Liver (tissue), 10 donors: ENCODE measurements at places on chromosomes 7 and 10. TPM values are rescaled to one million over a fixed set of nuclear protein-coding genes. Genes with fewer than 3 reads are reported as not detected.

GRCh38 chr7:70267381-70268120 lies 669.3 kb downstream of the AUTS2 start:
- H3K4me3 ChIP-seq = no peak overlapping the region
- H3K27ac ChIP-seq = no peak overlapping the region
- DNase-seq = no peak

GRCh38 chr10:66472156-66472555 lies 453.7 kb upstream of the LRRTM3 start:
- DNase-seq = no peak
- H3K36me3 ChIP-seq = no peaks in the 10 kb centered on the region
- no peaks in the 10 kb centered on the region for H3K4me1 ChIP-seq
- H3K27me3 ChIP-seq = no peaks in the 10 kb centered on the region
- H3K4me3 ChIP-seq = no peak overlapping the region
- no peak overlapping the region for H3K27ac ChIP-seq

Gene IDI2
- not detected for total RNA-seq

- H3K4me1 ChIP-seq = no peaks in the 10 kb centered on the region
- H3K27ac ChIP-seq = no peak overlapping the region
- H3K36me3 ChIP-seq = no peaks in the 10 kb centered on the region
- DNase-seq = no peak
- no peaks in the 10 kb centered on the region for H3K27me3 ChIP-seq
Measured at GRCh38 chr7:42945821-42946626, 13.8 kb downstream of the MRPL32 start.

DNA sequence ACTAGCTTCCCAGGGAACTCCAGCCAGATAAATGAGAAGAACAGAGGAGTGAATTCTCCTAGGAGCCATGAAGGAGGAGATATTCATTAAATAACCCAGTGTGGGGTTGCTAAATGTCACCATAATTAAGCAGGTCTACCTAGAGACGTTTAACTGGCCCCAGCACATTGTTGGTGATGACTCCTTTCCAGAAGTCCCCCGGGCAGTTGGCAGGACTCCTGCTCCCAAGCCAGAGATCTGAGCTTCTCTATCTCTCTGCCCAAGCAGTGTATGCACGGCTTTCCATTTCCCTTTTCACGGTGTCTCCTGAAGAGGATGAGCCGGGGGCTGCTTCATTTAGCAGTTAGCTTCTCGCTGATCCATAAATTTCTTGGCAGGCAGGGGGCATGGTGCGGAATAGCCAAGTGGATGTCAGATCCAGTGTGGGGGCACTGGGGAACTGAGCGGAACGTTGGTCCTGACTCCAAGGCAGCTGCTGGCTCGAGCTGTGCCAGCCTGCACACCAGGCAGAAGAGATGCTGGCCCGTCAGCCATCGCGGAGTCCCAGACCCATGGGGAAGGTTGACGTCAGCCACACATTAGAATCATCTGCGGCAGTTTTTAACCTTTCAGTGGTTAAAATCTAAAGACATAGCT lies 142.0 kb upstream of the NPY start:
- H3K4me3 ChIP-seq = no peak overlapping the region
- no peaks in the 10 kb centered on the region for H3K4me1 ChIP-seq
- no peak overlapping the region for H3K27ac ChIP-seq
- H3K36me3 ChIP-seq = no peaks in the 10 kb centered on the region
- DNase-seq = no peak

DNA sequence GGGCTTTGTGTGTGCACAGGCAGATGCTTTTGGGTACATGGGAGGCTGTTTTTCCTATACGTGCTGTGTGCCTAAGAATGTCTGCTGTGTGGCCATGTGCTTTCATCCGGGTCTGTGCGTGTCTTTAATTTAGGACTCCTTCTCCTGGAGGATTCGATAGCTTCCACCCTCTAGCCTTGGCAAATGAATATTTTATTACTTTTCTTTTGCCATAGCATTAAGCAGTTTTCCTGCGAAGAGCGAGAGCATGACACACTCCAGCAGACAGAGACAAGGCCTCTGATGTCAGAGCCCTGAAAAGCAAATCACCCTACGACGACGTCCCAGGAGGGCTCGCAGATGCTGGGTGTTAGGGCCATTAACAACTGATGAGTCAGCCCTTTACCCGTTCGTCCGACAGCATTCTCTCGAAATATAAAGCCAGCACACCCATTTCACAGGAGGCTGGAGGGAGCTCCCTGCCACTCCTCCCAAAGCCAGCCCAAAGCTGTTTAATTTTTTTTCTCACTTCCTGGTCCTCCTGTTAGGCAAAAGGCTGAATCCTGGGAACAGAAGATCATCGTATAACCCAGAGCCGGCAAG lies 311.3 kb upstream of the ZMIZ1 start:
- no peaks in the 10 kb centered on the region for H3K27me3 ChIP-seq
- H3K36me3 ChIP-seq = no peaks in the 10 kb centered on the region
- H3K4me3 ChIP-seq = no peak overlapping the region
- H3K27ac ChIP-seq = peak overlapping the region; percentile 51

- H3K36me3 ChIP-seq = no peaks in the 10 kb centered on the region
- no peaks in the 10 kb centered on the region for H3K4me1 ChIP-seq
- H3K27me3 ChIP-seq = no peaks in the 10 kb centered on the region
- no peak for DNase-seq
- H3K4me3 ChIP-seq = no peak overlapping the region
Measured at GRCh38 chr7:111138193-111138569, 47.3 kb downstream of the LRRN3 start.

Gene CLCN1
- 0.08 TPM for total RNA-seq

Gene NPY
- 0.47 TPM for total RNA-seq

Gene PON1
- 54.8 TPM for total RNA-seq

GRCh38 chr10:70982443-70982842 lies 94.1 kb upstream of the PCBD1 start:
- no peaks in the 10 kb centered on the region for H3K27me3 ChIP-seq
- H3K4me3 ChIP-seq = no peak overlapping the region
- no peaks in the 10 kb centered on the region for H3K4me1 ChIP-seq
- H3K27ac ChIP-seq = no peak overlapping the region
- H3K36me3 ChIP-seq = no peaks in the 10 kb centered on the region

Gene RAMP3
- total RNA-seq = 2.3 TPM

Gene GBX1
- not detected for total RNA-seq

DNA sequence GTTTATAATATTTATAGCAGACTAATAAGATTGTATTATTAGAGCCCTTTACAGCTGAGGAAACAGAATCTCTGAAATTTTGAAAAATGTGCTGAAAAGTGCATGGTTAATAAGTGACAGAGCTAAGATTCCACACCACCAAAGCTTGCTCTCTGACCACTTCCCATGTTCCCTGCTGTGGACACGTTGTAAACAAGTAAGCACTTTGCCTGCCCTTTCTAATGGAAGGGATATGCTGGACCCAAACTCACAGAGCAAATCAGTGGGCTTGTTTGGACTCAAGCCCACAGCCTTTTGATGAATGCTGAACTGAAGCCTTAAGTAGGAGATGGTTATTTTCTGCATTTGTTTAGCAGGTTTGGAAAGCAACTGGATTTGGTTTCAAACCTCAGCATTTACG lies 214.0 kb upstream of the TMEM72 start:
- H3K27ac ChIP-seq = no peak overlapping the region
- H3K27me3 ChIP-seq = no peaks in the 10 kb centered on the region
- H3K4me3 ChIP-seq = no peak overlapping the region
- no peaks in the 10 kb centered on the region for H3K4me1 ChIP-seq
- no peaks in the 10 kb centered on the region for H3K36me3 ChIP-seq
- no peak for DNase-seq

Gene HYAL4
- not detected for total RNA-seq

Gene LFNG
- total RNA-seq = 2.9 TPM
